GM23338 (cell line): ENCODE measurements at places on chromosomes 7 and 10. TPM values are rescaled to one million over a fixed set of nuclear protein-coding genes. Genes with fewer than 3 reads are reported as not detected.

DNA sequence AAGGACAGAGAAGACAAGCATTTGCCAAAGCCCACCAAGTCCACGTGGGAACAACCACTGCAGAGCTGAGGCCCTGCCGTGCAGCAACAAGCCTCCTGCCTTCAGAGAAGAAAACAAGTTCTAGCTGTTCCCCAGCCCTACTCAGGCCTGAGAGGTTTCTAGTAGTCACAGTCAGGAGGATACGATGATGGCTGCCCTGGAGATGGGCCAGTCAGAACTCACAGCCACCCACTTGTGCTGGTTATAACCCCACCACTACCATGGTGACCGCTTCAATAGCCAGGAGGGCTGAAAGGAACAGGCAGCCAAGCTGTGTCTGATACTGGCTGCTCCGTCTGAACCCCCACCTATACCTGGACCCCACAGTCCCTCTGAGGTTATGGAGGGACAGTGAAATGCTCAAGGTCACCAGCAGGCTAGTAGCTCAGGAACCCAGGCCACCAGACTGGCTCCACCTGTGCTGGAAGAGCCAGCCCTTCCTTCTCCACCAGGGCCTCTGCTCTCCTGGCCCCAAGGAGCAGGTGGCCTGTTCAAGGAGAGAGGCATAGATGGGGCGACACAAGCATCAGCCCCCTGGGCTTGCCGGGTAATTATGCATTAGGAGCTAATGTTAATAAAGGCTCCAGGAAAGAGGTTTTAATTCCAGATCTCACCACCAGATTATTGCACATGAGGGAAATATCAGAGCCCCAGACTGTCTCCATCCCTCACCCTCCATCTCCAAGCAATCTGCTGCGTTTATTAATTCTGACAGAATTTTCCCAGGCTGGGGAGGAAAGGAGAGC lies 125.8 kb upstream of the PCBD1 start:
- DNase-seq, result no peak

The PRKAR2B gene
- 48.8 and 53.6 TPM in 2 replicates for total RNA-seq

DNA sequence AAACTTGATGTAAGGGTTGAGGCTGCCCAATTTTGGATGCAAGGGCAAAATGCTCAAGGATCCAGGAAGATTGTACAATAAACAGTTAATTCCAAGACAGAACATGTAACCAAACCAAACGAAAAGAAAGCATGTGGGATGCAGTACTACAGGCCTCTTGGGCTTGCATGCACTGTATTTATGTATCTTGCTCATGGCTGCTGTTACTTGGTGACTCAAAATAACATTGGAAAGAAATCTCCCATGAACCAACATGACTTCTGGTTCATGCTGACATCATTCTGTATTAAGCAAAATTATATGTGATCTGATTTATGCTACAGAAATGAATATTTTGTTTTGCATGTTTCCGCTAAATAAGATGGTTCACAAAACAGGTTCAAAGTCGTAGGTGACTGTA lies 65.9 kb upstream of the FZD1 start:
- no peak for DNase-seq

- DNase-seq, result no peak
These were observed 236.0 kb downstream of the INHBA start for GRCh38 chr7:41466760-41467384.

The TMEM26 gene
- 1.9 and 2.2 TPM in 2 replicates for total RNA-seq

The DIP2C gene
- 7.5 and 7.7 TPM in 2 replicates for total RNA-seq

The NUTM2A gene
- 0.27 TPM in 1 of 2 replicates, not detected in the other for total RNA-seq

The SGMS1 gene
- total RNA-seq, result 33.6 and 34.7 TPM in 2 replicates

GRCh38 chr10:818010-818409 lies 113.5 kb downstream of the LARP4B start:
- no peak for DNase-seq

GRCh38 chr10:78700816-78701520 lies 367.8 kb upstream of the ZMIZ1 start:
- DNase-seq, result no peak

The TCAF1 gene
- 27.2 and 31.3 TPM in 2 replicates for total RNA-seq

The H2BK1 gene
- not detected in 2 replicates for total RNA-seq

- DNase-seq, result peak; percentile 12
These were observed 209.8 kb downstream of the ZNF33B start for GRCh38 chr10:42428534-42428933.

The LEP gene
- total RNA-seq, result not detected in 2 replicates

DNA sequence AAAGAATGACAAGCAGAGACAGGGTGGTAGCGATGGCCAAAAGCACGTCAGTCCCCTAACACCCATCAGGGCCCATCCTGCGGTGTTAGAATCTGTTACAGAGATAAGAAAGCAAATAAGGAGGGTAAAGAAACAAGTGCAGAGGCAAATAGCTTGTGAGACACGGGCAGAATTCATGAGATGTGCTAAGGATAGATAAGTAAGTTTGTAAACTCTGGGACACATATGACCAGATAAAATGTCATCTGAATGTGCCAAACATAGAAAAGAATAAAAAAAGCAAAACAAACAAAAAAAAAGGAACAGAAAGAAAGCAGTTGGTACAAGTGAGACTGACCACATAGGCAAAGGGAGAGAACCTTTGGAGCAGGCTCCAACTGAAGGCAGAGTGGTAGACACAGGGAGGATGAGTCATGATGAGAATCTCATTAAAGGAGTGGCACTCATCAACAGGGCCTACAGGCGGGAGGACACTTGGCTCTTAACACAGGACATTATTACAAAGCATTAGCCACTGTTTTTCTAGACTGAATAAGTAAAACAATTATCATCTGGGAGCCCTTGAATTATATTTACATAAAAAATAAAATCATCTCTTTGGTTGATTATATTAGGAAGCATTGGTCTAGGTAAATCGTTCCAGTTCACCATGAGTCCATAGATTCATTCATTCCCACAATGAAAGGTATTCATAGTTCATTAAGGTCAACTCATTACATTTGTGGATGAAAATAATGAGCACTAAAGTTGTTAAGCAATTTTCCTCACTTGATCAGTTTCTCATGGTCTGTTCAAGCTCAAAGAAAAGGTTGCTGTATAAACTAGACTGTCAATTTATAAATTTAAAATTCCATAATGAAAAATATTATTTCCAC lies 21.5 kb upstream of the EPHB6 start:
- DNase-seq, result no peak

DNA sequence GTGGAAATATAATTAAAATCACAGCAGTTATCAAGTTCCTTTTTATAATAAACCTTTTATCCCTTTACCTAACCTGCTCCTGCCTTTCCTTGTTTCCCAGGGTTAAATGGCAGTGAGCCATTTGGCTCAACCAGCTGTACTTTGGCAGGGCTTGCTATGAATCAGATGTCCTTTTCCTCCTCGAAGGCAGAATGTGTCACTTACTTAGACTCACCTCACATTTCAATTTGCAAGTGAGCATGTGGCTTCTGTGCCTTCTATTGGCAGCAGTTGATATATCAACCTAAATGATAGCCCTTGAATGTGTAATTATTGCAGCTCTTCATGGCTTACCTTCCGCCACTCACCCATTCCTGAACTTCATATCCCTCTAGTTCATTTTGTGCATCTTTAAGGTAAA lies 301.7 kb downstream of the CSTF2T start:
- no peak for DNase-seq

DNA sequence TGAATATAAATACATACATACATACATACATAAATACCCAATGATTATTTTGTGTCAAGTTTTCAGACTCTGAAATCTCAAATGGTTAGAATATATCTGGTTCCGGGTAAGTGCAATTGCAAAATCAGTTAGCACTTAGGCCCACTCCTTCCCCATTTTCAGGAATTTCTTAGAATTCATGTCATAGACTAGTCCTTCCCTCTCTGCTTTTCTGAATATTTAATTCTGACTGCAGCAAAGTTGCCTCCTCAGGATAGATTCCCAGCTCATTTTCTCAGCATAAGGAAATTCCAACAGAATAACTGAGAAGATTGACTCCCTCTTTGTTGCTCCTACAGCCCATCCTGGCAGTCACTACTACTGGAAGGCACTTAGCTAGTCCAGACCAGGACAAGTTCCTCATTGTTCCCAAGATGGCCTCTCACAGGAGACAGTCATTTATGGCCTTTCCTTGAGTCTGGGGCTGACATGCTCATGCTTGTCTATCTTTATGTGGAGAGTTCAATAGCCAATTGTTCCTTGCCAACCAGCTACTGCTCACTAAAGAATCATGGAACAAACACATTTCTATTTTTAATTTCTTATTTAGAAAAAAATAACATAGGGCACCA lies 142.9 kb upstream of the ITGB1 start:
- DNase-seq, result no peak

GRCh38 chr10:128068398-128069285 lies 57.6 kb downstream of the MKI67 start:
- no peak for DNase-seq

- DNase-seq, result no peak
These were observed 26.5 kb downstream of the KNDC1 start for GRCh38 chr10:133186416-133187090.

DNA sequence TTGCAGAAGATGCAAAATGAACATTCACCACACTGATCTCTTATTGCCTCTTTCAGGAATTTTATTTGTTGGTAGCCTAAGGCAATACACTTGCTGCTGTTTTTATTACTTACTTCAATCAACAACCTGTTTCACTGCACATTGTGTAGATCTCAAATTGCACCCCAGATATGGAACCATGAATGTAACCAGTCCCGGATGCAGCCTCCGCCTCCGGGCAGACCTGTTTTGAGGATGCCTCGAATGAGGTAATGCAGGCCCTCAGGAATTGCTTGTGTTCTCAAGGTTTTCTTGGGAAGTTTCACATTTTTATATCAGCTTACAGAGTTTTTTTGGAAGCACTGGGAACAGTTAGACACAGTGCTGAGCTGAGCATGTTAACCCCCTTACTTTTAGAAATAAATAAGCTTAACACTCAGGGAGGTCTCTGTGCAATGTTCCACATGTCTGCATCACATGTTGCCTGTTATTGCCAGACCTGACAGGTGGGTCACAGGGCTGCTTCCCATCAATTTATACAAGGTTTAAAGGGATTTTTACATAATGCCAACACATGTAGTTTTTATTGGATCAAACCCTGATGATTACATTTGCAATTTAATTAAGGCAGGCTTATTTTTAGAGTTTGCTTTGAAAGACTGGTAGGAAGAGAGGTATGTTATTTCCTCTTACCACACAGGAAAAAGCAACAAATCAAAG lies 193.1 kb upstream of the POM121L12 start:
- no peak for DNase-seq

The CCL24 gene
- total RNA-seq, result not detected in 2 replicates

The HBP1 gene
- total RNA-seq, result 40.5 and 52.8 TPM in 2 replicates

DNA sequence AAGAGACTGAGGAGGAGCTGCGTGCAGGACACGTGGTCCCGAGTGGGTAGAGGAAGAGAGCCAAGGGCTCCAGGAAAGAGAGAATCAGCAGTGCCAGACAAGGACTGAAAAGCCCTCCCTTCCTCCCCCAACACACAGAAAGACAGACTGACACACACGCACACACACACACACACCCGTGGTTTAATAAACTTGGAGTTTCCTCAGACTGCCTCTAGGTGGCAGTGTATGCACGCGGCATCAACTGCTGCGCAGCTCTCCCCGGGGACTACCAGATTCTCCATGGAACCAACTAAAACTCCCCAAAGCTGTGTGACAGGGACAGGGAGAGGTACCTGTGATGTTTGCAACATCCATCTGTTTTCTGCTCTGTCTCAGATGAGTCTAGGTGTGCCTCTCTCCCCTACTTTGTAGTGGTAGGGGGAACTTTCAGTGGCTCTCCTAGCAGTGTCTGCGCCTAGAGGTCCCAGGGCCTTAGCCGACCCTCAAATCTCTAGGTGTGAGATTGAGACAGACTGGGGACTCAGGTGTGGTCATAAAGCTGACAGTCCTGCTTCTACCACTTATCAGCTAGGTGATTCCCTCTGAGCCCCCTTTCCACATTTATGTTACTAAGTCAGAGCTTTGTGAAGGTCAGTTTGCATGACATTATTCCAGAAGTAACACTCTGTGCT lies 9.3 kb upstream of the TSPAN14 start:
- peak; percentile 77 for DNase-seq

DNA sequence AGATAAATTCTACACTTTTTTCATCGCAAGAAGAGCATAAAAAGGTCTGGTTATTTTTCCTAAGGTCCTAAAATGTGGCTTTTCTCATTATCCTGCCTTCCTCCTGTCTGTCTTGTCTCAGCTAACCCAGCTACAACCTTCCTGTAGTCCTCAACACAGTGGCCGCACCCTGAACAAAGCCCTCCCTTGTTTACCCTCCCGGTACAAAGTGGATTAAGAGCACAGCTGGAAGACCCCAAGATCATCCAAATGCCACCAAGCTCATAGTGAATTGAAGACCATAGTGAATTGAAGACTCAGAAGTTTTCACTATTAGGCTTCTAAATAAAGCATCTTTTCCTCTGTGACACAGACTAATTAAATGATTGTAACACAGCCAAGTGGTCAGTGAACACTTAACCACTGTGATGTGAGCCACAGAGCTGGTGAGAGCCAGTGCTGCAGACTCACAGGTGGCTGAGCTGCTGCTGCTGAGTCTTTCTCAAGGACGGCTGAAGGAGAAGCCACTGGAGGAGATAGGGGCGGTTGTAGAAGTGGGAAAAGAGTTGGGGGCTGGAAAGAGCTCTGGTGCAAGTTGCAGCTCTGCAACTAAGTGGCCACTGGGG lies 123.6 kb downstream of the ATXN7L1 start:
- no peak for DNase-seq

GRCh38 chr10:6228010-6228511 lies 25.3 kb downstream of the PFKFB3 start:
- DNase-seq, result no peak

DNA sequence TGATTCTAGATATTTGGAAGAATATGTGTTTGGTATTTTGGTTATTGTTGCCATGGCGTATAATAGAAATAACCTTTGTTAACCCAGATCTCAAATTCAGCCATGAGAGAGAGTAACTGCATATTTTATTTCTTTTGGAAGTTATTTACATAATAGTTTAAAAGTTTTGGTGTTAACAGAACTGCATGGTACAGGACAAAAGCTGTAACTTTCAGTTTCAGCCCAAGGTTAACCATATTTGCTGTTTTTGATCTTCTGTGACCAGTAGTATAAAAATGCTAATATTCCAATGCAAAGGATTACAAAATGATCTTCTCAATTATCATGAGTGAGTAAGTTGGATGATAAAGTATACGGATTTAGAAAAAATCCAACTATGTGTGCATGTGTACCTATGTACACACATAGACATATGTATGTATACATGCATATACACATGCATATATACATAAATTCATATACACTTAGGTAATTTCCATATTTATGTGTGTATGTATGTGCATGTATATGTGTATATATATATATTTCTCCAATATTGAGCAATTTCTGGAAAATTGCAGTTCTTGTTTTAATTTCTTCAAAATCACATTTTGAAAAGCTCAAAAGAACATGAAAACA lies 38.0 kb upstream of the PIP4K2A start:
- DNase-seq, result no peak

The ANXA8 gene
- not detected in 2 replicates for total RNA-seq

The PALD1 gene
- total RNA-seq, result 48.7 and 58.2 TPM in 2 replicates

The EDRF1 gene
- 44.7 and 48.8 TPM in 2 replicates for total RNA-seq

The OGDHL gene
- 15.5 and 17.6 TPM in 2 replicates for total RNA-seq

GRCh38 chr7:157056246-157056645 lies 45.8 kb upstream of the MNX1 start:
- DNase-seq, result peak; percentile 37

The TEX36 gene
- total RNA-seq, result not detected in 2 replicates

DNA sequence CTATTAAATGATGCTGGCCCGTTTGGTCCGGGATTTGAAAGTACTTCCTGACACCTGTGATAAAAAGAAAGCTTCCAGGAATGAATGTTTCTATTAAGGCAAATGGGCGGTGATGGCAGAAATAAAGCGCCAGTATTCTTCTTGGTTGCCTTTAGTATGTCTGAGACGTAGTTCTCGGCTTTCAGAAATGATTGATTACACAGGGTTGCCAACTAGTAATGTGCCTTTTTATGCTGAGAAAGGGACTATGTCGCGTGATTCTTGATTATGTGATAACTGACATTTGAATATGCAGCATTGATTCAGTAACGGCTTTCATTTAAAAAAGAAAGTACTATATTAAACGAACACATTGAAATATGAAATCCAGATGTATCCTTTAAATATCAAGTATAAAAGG lies 13.9 kb downstream of the ZRANB1 start:
- no peak for DNase-seq
